ENCODE measurements at places on chromosomes 12 and 14.

DNA sequence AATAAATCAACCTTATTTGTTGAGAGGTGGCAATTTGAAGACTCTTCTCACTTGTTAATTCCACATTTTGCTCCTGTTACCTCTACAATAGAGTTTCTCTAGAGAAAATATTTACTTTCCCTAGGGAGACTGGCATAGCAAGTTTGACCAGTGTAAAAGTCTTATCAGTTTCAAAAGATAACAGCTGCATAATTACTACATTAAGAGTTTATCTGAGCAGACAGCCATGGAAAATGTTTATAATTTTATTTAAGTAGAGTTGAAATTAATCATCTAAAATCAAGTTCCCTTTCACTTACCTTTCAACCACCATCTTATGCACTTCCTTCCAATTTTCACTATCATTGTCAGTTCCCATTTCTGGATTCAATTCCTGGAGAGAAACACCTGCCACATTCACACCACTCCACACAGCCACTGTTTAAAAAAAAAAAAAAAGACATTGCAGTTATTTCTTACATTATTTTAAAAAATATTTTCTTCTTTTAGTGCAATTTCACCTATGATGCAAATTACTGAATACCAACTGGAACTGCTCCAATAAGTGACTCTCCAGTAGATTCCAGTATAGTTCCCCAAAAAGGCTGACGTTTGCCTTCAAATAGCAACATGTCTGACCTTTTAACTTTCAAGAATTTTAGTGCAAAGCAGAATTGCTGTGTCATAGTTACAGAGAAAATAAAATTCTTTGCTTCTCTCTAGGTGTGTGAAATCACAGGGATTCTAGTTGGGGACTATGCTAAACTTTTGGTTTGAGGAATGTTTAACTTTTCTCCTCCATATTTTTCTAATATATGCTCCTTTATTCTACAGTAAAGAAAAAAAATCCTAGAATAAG is 19.4 kb downstream of the LDHB start:
- no peak for DNase-seq

- no peak for DNase-seq
These were observed 40.5 kb downstream of the TSPAN11 start for GRCh38 chr12:30967026-30967425.

DNA sequence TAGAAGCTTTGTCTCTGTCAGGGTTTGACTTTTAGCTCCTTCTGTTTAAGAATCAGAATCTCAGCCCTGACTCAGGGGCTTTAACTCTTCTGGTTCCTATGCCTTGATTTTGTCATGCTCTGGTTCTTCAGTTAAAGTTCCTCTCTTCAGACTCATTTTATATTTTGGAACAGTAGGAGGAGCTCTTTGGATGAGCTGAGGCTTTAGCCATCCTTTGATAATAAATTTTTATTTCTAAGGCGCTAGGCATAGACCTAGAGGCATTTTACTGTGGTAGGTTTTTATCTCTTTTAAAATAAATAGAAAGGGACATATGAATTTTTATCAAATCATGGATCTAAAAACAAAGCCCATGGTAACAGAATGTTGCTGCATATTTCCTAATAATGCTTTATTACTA is 51.7 kb downstream of the ATP23 start:
- no peak for DNase-seq

DNA sequence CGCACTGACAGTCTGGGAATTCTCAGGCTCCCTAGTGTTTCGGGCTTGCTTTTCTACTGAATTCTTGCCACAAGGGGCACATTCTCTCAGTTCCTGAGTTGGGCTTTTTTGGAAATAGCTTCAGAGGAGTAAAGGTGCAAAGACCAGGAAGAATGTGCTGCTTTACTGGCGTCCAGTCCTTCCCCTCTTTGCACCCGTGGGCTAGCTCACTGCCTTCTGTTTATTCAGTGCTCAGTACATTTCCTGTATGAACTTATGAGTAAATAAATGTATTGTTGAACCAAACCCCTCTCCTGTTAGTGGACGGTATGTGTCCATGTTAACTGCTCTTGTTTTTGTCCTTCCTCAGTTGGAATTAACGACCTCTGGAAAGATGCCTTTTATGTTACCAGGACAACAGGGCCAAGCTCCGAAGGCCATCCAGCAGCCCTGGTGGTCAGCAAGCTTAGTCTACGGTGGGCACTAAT is 24.0 kb downstream of the GSG1 start:
- DNase-seq: no peak

DNA sequence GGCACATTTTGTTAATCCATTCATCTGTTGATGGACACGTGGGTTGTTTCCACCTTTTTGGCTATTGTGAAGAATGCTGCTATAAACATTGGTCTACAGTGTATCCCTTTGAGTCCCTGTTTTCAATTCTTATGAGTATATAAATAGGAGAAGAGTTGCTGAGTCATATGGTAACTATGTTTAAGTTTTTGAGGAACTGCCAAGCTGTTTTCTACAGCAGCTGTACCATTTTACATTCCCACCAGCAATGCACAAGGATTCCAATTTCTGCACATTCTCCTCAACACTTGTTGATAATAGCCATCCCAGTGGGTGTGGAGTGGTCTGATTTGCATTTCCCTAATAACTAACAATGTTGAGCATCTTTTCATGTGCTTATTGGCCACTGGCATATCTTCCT is 6.9 kb upstream of the SVOP start:
- DNase-seq: no peak

GRCh38 chr14:99570544-99571302 is 33.3 kb downstream of the CCDC85C start:
- no peak for DNase-seq

DNA sequence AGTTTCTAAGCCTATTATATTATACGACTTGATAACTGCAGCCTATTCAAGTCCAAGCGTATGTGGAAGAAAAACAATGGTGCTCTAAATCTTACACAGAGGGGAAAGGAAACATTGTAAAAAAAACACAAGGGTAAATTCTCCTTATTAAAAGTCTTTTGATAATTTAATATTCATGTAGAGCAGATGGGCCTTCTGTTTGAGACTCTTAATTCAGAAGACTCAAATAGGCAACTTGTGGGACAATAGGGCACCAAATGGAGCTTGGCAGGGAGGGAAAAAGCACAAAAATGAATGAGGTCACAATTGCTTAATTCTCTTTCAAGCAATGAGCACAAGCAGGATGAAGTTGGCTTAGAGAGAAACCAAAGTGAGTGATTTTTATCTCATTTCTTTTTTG is 159.4 kb downstream of the NELL2 start:
- no peak for DNase-seq

DNA sequence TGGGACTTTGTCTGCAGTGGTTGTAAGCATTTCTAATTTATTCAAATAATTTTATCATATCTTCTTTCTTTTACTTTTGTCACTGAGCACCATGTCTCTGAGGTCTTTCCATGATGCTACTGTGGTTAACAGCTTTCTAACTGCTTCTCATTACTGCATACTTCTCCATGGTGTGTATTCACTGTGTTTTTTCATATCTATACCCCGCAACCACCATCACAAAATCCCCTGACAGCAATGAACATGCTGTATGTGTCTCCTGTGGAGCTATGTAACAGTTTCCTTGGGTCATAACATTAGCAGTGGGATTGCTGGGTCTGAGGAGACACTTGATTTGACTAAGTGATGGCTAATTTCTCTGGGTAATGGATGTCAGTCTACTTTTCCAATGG is 29.2 kb upstream of the CHST11 start:
- DNase-seq: no peak

DNA sequence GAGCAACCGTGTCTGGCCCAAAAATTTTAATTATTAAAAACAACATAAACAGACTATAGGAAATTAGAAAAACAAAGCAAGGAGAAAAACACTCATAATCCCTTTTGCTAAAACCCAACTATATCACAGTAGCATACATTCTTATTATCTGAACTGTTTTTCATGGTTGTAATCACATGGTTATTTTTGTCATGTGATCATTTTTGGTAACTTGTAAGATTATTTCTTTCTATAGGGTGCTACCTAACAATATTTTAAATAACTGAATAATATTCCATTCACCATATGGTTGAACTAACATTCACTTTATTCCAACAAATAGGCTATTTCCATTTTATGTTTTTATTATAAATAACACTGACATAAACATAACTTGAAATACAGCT is 23.0 kb upstream of the HECTD1 start:
- DNase-seq: no peak

- DNase-seq: no peak
These were observed 336.4 kb upstream of the NAV3 start for GRCh38 chr12:77494296-77494695.

- no peak for DNase-seq
These were observed 285.3 kb upstream of the CRY1 start for GRCh38 chr12:107378609-107379008.

GRCh38 chr14:71070169-71070568 is 162.9 kb downstream of the PCNX1 start:
- no peak for DNase-seq

DNA sequence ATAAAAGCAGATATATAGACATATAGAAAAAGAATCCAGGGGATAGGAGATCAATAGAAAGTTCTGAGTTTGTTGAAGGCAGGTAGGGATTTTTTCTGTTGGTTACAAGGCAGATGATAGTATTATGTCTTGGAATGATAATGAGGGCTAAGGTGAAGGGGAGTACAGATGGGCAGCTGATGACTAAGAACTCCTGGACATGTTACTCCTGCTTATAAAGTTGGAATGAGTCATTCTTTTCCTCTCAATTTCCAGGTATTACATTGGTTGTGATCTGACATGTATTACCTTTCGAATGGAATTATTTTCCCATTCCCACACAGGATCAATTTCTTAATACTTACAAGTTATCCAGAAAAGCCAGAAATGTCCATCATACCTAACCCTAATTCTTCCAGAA is 545.2 kb upstream of the MGAT4C start:
- DNase-seq: no peak

GRCh38 chr12:47328831-47329545 is 249.2 kb upstream of the AMIGO2 start:
- DNase-seq: no peak

Measured in NCI-H187 treated with DMSO at 0.1 percent for 48 hours (cell line).